ENCODE measurements at places on chromosomes 5 and 9.

- no peak for DNase-seq
These were observed 204.0 kb downstream of the FSTL4 start for GRCh38 chr5:133408322-133408721.

- no peak for DNase-seq
These were observed 5.1 kb upstream of the TESK1 start for GRCh38 chr9:35599763-35600604.

DNA sequence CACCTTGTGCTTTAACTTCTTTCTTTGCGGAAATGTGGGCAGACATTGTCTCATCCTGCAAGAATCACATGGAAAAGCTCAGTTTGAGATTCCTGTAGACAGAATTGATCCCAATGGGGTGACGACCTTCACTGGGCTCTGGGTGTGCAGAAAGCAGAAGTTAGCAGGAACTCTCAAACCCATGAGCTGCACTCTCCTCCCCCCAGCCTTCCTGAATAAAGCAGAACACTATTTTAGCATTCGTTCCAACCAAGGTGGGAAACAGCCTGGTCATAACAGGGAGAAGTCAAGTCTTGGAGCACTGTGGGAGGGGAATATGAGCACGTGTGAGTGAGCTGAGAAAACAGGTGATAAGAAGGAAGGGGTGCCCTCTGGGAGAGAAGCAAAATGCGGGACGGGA is 87.4 kb upstream of the FER start:
- DNase-seq: no peak

GRCh38 chr5:74286734-74287695 is 353.5 kb downstream of the ENC1 start:
- no peak for DNase-seq

DNA sequence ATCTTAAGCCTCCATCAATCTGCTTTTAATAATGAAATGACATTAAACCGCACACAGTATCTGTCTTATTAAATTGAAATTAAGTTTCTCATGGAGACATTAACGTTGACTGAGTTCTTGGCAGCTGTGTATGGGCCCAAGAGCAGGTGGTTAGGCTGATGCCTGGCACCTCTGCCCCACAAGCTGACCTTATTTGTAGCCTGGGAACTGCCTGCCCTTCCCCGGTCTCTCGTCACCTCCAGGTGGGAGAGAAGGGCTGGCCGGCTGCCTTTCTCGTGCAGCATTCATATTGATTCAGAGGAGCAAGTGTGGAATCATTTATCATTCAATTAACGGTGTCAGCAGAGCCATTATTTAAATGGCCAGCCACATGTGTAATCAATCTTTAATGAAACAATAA is 53.0 kb upstream of the FCN1 start:
- DNase-seq: no peak

DNA sequence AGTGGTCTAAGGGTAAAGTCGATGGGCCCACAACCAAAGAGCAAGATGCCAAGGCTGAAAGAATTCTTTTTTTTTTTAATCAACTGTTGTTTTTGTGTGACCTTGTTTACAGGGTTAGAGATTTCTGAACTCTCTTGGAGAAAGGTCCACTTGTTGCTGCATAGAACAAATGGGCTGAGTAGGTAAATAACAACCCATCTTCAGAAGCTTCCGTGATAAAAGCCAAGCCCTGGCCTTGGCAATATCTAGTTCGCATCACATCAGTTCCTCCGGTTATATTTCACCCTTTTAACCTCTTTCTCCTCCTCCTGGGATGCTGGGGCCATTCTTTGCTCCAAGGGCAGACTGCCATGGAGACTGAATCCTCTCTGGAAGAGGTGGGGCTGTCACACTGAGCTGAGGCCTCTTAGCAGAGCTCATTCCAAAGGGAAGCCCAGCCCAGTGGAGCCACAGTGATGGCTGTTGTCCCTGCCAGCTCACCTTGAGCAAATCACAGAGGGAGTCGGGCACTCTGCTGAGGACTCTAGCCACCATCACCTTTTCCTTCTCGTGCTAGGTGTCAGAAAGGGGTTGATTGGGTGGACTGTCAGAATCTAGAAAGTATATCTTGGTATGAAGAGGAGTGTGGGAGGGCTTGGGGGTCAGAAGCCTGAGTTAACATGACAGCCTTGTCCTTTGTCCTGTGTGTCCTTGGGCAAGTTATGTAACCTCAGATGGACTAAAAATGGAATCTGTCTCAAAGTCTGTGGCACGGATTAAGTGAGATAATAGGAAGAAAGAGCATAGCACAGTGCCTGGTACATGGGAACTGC is 17.9 kb downstream of the ANKRD55 start:
- DNase-seq: no peak

DNA sequence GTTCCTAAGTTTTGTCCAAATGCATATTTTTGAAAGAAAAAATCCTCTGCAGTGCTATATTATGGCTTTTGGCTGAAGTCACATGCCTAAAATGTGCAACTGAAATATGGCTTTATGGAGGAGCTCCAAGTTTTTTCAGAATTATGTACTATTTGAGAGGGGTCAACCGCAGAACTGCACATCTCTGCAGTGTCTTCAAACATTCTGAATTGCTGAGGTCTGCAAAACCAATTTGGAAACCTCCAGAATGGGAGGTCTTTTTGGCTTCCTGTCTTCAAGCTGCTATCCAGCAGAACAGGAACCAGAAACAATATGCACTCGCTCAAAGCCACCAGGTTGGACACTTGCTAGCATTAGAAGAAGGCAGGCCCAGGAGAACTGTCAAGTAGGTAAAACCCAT is 376.0 kb upstream of the PAPPA start:
- no peak for DNase-seq

DNA sequence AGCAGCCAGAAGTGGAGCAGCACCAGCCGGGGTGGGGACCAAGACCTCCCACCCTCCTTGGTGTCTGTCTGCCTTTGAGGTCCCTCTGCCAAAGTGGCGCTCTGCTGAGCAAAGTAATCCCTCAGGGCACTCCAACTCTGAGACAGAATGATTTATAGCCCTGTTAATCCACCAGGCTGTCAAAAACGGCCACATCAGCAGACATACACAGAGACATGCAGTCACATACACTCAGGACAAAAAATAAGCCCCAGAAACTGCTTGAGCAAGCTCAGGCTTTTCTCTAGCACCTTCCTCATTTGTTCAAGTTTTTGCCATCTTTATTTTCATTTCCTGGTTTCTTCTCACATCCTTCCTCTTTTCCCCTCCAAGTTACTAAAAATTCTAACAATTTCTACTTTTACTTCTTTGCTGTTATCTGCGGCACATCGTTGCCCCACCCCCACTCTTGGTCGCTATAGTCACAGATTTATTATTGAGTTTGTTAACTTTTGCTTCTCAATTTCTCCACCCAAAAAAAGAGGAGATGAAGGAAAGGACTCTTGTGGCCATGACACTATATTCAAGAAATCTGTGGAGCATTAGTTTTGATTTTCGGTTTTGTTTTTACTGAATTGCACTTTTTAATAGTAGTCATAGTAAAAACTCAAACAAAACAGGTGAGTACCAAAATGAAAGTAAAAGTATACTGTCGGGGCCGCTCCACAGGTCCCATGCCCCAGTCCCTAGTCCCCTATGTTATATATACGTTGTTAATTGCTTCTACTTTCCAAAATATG is 17.4 kb upstream of the ADRB2 start:
- DNase-seq: peak; percentile 50

- DNase-seq: no peak
These were observed 529 bp upstream of the NRARP start for GRCh38 chr9:137302449-137303150.

GRCh38 chr9:107720501-107720900 is 230.9 kb upstream of the KLF4 start:
- no peak for DNase-seq

GRCh38 chr5:17196697-17197096 is 20.7 kb upstream of the BASP1 start:
- DNase-seq: no peak

- no peak for DNase-seq
These were observed 24.6 kb downstream of the TLE1 start for GRCh38 chr9:81664638-81665222.

DNA sequence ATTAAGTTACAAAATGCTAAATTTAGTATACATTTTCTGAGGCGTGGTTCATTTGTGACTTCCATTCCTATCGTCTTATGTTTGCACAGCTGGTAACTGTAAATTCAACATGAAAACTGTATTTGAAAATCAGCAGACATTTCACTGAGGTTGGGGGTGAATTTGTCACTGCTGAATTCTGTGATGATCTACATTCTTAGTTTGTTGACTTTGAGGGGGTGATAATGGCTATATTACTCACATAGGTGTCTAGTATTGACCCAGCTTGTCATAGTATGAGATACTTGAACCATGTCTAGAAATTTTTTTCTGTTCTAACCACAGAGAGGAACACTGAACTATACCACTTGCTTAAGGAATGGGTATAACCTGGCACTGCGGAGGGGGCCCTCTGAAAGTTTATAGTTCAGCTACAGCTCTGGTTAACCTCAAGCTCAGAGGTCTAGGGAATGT is 313.3 kb downstream of the PIK3R1 start:
- no peak for DNase-seq

DNA sequence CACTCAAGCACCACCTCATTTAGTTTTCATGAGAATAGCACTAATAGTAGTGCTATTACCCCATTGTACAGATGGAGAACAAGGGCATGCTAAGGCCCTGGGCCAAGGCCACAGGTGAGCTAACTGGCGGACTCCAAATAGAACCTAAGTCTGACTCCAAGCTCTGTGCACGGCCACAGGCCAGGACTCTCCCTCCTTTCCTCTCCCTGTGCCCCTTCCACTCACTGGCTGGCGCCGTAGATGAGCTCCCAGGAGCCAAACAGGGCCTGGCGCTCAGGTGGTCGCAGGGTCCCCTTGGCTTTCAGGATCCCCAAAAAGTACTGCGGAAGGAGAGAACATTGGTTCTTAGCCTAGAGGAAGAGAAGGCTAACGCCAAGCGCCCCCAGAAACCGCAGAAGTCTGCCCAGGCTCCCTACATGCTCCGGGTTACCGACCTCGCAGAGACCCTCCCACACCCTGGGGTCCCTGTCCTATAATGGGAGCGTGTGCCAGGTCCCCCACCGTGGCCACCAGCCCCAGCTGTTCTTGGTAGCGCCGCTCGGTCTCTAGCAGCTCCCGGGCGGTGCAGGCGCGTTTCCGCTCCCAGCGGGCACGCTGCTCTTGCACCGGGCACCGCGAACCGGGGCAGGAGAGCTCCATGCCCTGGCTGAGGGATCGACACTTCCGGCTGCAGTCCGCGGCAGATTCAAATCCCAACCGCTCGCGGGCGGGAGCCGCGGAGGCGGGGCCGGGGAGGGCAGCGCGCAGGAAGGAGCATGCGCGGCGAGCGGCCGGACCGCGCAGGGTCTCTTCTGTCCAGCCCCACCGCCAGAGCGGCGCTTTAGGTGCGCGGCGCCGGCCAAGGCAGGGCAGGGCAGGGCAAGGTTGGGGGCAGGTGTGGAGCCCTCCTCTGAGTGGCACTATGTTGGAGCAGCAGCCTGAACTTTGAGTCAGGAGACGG is at the start of gene ARHGEF39:
ARHGEF39 (minus strand) TSS at position 665 of the 940 bp plus-strand sequence; CDS start at position 639, 26 bp downstream.
- peak; percentile 55 for DNase-seq

GRCh38 chr9:69036309-69036708 is 757 bp downstream of the FXN start:
- DNase-seq: peak; percentile 15

DNA sequence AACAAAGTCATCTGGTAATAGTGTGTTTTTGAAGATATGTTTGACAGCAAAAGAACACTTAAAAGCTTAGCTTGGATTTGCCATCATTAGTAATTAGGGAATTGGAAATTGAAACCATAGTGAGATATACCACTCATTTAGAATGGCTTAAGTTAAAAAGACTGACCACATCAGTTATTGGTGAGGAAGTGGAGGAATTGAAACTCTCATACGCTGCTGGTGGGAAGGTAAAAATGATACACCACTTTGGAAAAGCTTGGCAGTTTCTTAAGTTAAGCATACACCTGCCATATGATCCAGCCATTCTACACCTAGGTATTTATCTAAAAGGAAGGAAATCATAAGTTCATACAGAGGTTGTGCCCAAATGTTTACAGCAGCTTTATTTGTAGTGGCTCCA is 213.2 kb downstream of the TRIO start:
- no peak for DNase-seq

GRCh38 chr9:122875523-122875922 is 29.6 kb downstream of the RC3H2 start:
- no peak for DNase-seq

- no peak for DNase-seq
These were observed 4.2 kb upstream of the HAVCR2 start for GRCh38 chr5:157113002-157113401.

DNA sequence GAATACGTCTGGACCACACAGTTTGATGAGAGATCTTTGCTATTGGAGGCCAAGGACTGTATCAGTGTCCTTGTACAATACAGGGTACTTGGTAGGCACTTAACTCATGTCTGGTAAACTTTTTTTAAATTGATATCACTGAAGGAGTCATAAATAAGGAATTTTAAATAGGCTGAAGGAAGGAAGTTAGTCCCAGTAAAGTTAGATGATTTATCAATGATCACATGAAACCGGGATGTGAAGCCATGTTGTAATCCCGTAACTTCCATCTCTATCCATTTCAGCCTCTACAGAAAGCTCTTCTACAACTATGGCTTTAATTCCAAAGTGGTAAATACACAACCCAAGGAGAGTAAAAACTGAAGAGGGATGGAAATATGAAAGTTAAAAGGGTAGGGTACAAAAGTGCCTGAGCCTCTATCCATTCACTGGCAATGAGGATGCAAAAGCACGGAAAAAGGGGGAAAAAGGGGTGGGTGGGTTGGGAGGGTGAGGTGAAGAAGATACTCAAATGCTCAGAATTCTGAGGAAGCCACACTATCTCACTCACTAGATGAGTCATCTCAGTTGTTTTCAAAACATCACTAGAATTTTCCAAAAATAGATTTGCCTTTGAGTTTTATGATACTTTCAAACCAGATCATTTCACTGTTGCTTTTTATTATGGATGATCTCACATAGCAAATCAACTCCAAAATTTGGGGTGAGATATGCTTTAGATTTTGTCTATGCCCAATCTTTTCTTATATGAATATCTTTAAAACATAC is 1053.5 kb downstream of the NR2F1-AS1 start:
- no peak for DNase-seq

DNA sequence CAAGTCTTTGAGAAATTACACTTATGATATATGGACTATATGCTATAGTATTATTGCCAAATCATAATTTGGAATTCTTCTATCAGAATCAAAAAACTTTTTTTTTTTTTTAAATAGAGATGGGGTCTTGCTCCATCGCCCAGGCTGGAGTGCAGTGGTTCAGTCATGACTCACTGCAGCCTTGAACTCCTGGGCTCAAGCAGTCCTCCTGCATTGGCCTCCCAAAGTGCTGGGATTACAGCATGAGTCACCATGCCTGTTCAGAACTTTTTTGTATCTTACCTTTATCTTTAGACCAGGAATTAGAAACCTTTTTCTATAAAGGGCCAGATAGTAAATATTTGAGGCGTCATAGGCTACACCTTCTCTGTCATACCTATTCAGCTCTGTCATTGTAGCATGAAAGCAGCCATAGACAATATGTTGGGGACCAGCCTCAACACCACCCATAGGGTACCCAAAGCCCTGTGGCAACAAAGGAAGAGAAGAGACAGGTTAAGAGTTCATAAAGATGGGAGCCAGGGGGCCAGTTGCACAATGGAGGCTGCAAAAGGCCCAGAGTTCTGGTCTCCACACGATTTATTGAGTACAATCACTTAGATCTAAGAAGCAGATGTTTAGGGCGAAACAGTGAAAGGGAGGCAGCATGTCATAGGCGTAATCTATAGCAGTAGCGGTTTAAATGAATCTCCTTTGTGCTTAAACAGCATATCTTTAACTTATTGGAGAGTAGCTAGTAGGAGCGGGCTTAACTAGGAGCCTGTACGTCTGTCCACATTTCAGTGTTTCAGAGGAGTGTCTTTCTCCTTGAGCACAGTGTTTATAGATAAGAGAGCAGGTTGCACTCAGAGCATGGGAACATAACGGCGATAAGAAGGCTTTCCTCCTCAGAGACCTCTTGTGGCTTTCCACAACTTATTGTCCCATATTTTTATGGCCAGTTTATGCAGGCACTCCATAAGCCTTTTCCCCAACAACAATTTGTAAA is 12.5 kb downstream of the ECM2 start:
- no peak for DNase-seq

All from CD4-positive, alpha-beta T cell treated with Interleukin-15 for 4 hours (primary cell).